Ovary (tissue), 10 donors: ENCODE measurements at places on chromosomes 7 and 10. TPM values are rescaled to one million over a fixed set of nuclear protein-coding genes. Genes with fewer than 3 reads are reported as not detected.

DNA sequence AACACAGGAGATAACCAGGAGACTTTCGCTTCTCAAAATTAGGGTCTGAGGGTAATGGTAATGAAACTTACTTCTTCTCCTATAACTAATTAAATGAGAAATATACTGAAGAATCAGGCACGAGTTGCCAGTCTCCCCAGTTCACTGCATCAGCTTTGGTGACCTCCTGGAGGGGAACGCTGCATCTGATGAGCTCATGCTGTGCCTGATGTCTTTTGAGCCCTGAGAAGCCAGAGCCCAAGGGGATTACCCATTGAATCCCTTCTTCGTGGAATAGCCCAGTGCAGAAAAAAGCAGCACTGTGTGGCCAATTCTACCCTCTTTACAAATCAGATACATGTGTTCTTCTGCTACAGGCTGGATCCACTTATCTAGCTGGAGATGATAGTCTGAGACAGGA, 45.1 kb downstream of the CYP2C9 start:
- H3K4me3 ChIP-seq = no peak overlapping the region
- H3K36me3 ChIP-seq = no peaks in the 10 kb centered on the region
- H3K27ac ChIP-seq = no peak overlapping the region

- no peaks in the 10 kb centered on the region for H3K27me3 ChIP-seq
- H3K4me3 ChIP-seq = no peak overlapping the region
- DNase-seq = no peak
- H3K27ac ChIP-seq = no peak overlapping the region
- H3K4me1 ChIP-seq = no peaks in the 10 kb centered on the region
Measured at GRCh38 chr7:27615420-27616185, 47.1 kb downstream of the HIBADH start.

DNA sequence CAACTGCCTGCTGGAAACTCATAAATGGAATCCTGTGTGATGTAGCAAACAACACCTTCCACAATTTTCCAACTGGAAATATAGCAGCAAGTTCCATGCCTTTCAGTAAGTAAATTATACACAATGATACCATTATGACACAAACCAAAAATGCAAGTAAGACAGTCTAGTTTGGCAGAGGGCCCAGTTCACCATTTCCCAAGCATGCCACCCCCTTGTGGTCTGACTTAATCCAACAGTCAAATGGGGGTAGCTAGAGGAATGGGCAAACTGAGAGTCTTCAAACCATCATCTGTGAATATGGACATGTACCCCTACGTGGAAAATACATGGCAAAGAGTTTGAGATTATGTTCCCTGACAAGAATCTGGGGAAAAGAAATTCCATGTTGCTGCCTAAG, 137.6 kb upstream of the VWC2 start:
- DNase-seq = no peak
- H3K27ac ChIP-seq = no peak overlapping the region
- no peaks in the 10 kb centered on the region for H3K36me3 ChIP-seq
- no peak overlapping the region for H3K4me3 ChIP-seq
- no peaks in the 10 kb centered on the region for H3K27me3 ChIP-seq

SKAP2 gene
- total RNA-seq = 40.8 TPM

NOS3 gene
- total RNA-seq = 5.0 TPM

DGKI gene
- total RNA-seq = 0.10 TPM

ABCC2 gene
- total RNA-seq = 0.38 TPM

POLR2J2 gene
- 0.46 TPM for total RNA-seq
